ENCODE measurements at places on chromosomes 12 and 14.

GRCh38 chr14:56119201-56119981, 1.2 kb downstream of the PELI2 start:
- DNase-seq: peak; percentile 39

DNA sequence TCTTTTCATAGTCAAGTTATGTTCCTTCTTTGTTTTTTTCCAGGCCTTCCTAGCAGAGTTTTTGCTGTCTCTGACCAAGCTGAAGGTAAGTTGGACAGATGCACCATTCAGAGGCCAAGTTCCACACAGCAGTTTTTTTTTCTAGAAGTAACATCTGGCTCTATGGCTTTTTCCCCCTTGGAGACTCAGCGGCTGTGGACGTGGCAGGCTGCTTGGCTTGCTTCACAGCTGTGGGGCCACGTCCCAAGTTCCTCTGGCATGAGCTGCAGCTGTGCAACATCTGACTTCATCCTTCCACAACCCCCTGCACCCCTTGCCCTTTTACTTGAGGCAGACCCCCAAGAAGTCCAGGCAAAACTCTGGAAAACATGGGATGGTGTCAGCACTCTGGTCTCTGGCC, 24.2 kb upstream of the RHOJ start:
- DNase-seq: no peak

DNA sequence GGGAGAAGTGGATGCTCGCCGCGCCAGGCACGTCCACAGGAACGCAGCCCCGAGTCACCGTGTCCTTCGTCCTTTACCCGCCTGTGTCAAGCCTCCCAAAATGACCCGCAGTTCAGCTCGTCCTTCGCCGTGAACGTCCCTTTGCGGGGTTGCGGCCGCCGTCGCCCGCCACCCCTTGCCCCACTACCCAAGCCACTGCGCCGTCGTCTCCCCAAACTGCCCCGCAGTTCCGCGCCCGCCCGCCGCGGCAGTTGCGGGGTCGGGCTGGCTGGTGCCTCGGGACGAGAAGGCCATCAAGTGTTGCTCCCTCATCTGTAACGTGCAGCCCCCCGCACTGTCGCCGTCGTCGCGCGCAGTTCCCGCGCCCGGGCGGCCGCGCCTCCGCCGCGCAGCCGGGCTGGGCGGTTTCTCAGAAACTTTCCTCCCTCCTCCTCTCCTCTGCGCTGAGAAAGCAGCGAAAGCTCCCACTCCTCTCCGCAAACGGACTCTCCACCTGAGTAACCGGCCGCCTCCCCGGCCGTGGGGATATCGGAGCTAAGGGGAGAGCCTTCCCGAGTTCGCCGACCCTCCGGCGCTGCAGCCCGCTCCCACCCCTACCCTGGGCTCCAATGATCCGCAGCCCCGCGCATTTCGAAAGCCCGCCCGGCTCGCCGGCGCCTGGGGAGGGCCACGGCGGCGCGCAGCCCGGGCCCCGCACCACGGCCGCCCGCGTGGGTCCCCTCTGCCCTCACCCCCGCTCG, 6.7 kb downstream of the CDKN1B start:
- DNase-seq: peak; percentile 41

GRCh38 chr12:52125476-52125900, 46.0 kb downstream of the SMIM41 start:
- DNase-seq: no peak

- DNase-seq: no peak
Measured at GRCh38 chr14:21923820-21924219, 250.2 kb upstream of the OR4E1 start.

DNA sequence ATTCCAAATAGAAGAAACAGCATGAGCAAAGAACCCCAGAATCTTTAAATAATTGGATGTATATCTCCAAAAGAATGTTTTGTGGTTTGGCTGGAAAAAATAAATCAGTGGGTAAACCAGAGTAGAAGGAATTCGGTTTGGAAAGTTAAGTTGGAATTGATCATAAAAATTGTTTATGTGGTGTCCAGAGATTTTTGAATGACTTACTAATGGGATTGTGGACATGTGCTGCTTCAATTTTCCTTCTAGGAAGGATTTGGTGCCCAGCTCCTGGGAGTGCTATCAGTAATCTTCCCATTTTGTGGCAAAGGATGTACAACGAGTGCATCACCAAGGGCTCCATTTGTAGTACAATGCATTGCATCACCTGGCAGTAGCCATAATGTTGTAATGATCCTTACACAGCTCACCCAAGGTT, 224.8 kb downstream of the SLC16A7 start:
- DNase-seq: no peak

GRCh38 chr14:77141214-77142004, at the start of gene ZDHHC22:
TSS of gene ZDHHC22 (minus strand) at chr14:77141791. CDS start at chr14:77139738, 2,053 bp downstream.
- peak; percentile 82 for DNase-seq

DNA sequence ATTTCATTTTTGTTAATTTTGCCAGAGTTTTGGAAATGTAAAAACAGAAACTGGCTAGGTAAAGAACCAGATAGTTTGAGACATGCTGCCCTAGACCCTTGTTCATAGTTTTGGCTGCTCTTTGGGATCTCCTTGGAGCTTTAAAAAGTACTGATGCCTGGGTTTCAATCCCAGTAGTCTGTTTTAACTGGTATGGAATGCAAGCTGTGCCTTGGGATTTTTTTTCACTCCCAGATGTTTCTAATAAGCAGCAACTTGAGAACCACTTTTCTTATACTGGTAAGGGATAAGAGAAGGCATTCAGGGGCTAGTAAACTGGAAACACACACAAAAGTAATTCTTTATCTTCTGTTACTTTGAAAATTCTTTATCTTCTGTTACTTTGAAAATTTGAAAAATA, 18.8 kb downstream of the SLC35F4 start:
- DNase-seq: no peak

DNA sequence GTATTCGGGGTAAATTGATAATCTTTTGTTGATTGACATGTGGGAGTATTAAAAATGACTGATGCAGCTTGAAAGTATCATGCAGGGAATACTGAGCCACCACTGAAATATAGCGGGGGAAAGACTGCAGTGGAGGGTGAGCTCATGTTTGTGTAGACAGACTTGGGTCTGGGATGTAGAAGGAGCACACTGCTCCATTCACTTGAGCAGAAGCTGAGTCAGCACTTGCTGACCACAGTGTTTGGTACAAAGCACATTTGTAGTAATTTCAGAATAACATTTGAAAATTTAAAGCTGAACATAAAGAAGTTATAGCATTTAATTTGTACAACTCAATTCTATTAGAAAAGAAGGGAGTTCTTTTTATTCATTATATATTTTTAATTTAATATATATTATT, 304.3 kb upstream of the PRICKLE1 start:
- no peak for DNase-seq

DNA sequence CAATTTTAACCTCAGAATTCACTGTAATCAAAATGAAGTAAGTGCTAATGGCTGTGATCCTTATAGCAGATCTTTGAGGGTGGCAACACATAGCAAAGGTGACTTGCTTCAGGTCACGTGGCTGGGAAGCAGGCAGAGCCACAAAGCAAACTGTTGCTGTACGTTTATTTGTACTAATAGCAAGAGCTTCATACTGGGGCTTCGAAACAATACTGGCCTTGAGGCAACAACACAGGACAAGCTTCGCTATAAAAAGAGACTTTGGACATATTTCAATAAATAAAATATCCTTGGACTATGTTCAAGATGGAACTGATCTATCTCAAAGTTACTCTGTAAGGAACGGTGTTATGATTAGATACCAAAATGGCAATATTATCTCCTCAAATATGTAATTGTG, 44.6 kb downstream of the MSRB3 start:
- DNase-seq: no peak

DNA sequence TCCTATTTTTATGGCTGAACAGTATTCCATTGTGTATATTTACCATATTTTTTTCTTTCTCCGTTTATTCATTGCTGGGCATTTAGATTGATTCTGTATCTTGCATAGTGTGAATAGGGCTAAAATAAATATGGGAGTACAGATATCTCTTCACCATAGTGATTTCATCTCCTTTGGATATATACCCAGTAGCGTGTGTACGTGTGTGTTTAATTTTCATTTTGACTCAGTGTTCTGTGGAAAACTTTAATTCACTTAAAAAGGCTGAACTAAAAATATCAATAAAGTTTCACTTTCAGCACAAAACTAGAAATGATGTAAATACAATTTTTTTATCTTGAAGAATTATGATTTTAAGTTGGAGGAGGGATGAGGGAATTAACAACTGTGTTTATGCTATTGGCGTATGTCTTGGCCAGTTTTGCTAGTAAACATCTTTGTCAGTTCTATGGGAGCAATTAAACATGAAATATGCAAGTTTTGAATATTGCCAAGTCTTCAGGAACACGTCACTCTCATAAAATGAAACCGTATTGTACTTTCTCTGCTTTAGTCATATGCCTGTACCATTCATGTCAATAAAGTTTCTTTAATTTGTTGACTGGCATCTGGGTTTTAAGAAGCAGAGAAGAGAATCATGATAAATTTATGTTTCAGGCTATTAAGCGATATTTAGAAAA, 99.8 kb downstream of the PTGER2 start:
- DNase-seq: no peak

- no peak for DNase-seq
Measured at GRCh38 chr12:131448254-131448795, 262.6 kb upstream of the SFSWAP start.

- no peak for DNase-seq
Measured at GRCh38 chr14:53927171-53927570, 29.5 kb downstream of the BMP4 start.

DNA sequence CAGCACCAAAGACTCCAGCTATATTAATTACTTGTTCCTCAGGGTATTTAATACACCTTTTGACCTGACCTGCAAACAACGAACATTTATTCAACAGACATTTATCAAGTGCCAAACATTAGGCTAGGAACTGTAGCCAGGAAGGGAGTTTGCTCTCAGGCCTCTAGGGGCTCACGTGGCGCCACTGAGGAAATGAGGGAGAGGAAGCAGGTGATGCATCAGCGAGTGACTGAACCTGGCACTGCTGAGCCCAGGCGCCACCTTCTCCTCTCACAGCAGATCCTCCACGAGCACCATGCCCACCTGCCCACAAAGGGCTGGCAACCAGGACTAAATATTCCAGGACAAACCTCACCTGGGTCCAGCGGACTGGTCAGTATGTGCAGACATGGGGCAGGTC, 50.2 kb downstream of the SETD3 start:
- no peak for DNase-seq

- peak; percentile 57 for DNase-seq
Measured at GRCh38 chr12:100539202-100539601, 34.3 kb upstream of the GAS2L3 start.

DNA sequence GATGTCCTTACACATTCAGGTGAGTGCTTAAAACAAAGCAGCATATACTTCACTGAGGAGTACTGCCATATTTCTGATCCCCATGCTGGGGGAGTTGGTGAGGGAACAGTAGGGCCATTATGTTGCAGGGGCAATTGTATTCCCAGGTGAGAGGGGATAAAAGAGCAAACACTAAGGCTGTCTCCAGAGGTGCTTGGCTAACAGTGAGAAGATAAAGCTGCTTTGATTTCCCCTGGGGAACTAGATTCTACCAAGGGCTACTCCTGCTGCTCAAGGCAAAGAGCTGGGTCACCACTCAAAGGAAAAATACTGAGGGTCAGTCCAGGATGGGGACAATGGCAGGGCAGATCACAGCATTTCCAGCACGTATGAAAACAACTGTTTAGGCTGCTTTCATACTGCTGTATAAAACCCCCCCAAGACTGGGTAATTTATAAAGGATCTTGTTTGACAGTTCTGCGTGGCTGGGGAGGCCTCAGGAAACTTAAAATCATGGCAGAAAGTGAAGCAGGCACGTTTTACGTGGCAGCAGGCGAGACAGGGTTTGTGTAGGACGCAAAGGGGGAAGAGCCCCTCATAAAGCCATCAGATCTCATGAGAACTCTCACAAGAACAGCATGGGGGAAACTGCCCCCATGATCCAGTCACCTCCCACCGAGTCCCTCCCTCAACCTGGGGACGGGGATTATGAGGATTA, 47.8 kb upstream of the OR5AU1 start:
- DNase-seq: no peak

- DNase-seq: no peak
Measured at GRCh38 chr12:57833672-57834071, 12.9 kb downstream of the CTDSP2 start.

DNA sequence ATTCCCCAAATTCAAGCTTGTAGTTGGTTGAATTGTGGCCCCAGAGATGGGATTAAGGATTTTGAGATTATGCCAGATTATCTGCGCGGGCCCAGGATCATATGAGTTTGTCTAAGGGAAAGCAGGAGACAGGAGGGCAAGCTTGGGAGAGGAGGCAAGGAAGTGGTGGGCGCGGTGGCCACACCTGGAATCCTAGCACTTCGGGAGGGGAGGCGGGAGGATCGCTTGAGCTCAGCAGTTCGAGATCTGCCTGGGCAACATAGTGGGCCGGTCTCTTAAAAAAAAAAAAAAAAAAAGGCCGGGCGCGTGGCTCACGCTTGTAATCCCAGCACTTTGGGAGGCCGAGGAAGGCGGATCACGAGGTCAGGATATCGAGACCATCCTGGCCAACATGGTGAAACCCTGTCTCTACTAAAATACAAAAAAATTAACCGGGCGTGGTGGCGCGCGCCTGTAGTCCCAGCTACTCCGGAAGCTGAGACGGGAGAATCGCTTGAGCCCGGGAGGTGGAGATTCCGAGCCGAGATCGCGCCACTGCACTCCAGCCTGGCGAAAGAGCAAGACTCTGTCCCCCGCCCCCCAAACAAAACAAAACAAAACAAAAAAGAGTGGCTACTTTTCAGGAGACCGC, 881 bp upstream of the PUS1 start:
- DNase-seq: no peak

DNA sequence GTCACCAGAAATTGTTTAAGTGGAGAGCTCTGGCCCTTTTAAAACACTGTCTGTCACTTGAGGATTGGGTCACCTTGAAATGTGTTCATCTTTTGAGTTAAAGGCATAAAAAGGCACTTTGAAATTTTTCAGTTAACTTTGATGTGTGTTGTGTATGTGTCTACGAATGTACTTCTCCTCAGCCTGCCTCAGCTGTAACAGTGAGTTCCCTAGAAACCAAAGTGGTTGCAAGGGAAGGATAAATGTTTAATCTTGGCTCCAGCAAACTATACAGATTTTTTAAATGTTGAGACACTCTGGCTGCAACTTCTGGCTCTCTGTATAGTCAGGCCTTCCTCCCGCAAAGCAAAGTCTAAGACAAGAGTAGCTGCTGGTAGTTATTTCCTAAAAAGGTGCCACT, 8.3 kb downstream of the DERA start:
- no peak for DNase-seq

DNA sequence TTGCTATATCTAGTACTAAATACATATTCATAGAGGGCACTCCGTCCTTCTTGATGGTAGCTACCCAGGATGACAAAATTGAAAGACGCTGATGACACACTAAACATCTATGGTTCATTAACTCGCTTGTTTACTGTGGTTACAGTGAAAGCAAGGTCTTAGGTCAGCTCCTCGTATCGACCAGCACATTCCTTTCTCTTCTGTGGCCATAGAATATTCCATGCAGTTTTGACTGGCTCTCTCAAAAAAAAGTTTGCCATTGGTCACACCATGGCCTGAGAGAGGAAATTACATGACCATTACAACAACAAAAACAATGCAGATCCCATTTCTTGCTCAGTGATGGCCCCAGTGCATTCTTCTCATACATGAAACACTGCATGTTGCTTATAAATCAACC, 411.4 kb upstream of the SOX5 start:
- no peak for DNase-seq

Data from neuronal stem cell (in vitro differentiated cells).